ENCODE measurements at places on chromosomes 12 and 14.
A peak's percentile ranks its signal among the peaks of the same experiment; 100 is the strongest.

- no peak for DNase-seq
Measured at GRCh38 chr12:38490073-38490472, 173.5 kb downstream of the ALG10B start.

DNA sequence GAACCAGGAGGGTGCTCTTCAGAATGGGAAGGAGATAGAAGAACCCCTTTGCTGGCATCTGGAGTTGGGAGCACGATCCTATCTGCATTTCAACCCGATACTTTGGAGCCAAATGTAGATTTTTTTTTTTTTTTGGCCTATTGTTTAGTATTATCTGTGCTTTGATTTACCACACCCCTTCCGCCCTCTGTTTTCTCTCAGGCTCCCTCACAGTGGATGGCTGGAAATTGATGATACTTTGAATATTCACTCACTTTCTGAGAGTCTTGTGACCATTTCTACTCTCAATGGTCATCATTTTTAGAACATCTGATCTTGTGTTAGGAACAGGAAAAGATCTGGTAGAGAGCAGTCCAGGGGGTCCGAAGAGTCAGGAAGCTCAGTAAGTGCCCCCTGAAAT, 9.0 kb downstream of the TSPAN9 start:
- DNase-seq, result no peak

- DNase-seq, result no peak
Measured at GRCh38 chr12:15688838-15689625, 100.2 kb downstream of the EPS8 start.

GRCh38 chr12:34605955-34606748, 583.9 kb downstream of the ALG10 start:
- DNase-seq, result no peak

DNA sequence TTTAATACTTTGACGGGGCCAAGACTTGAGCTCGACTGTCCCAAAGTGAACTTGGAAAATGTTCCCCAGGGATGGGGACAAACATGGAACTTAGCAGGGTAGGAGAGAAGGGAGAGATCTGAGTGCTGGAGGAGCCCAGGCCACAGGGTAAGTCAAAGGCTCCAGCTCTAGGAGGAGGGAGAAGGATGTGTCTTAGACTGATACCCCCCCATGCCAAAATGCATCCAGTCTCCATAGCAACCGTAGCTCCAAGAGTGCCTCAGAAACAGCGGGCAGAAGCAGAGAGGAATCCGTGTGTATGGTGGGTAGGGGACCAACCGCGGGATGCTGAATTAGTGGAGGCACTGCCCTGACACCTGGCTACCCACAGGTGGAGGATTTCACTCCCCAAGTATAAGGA, 845 bp upstream of the AGAP2 start:
- DNase-seq, result no peak

- DNase-seq, result no peak
Measured at GRCh38 chr12:79782172-79782900, 91.6 kb upstream of the PAWR start.

DNA sequence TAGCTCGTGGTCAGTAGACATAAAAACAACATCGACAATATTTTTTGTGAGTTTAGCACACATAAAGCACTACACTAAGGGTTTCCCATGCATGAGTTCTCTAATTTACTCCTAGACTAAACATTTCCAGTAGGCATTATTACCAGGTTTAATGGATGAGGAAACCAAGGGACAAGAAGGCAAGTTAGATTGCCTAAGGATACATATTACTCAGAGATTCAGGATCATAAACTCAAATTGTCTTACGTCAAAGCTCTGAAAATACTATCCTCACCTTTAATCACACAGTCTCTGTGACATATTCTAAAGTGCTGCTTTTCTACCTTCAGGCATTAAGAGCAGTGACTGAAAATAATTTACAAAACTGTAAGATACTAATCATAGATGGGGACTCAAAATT, 655.3 kb downstream of the SLC16A7 start:
- no peak for DNase-seq

DNA sequence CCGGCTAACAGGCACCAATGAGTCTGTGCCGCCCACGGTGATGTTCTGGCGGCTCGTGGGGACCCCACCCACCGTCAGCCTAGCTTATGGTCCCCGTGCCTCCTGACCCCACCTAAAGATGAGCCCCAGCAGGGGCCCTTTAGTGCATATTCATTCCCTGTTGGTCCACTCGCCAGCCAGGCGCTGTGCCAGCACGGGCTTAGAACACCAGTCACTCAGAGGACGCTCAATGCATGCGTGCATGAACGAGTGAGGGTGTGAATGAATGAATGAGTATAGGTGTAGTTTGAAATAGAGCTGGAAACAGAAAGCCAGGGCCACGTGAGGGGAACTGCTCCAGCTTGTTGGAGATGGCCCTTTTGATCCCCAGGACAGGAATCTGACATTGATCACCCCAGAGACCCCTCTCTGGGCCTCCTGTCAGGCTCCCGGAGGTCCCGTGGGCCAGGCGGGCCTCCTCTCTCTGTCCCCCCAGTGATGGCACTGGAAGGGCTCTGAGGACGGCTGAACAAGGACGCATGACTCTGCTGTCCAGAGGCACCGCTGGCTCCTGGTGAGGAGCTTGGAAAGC, 193.9 kb upstream of the C14orf180 start:
- no peak for DNase-seq

DNA sequence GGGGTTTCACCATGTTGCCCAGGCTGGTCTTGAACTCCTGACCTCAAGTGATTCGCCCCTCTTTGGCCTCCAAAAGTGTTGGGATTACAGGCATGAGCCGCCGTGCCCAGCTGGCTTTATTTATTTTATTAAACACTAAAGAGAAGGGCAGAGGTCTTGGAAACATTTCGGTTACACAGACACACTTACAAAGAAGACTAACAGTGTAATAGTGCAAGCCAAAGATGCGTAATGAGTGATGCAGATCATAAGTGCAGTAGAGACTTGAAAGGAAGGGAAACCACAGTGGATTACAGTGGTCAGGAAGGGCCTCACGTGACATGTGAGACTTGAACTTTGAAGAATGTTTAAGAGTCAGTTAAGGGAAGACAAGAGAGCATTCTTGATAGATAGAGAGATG, 33.9 kb upstream of the CDK17 start:
- peak; percentile 41 for DNase-seq

GRCh38 chr14:47226877-47227520, 448.4 kb downstream of the MDGA2 start:
- no peak for DNase-seq
